ENCODE measurements at places on chromosomes 2 and 18.

DNA sequence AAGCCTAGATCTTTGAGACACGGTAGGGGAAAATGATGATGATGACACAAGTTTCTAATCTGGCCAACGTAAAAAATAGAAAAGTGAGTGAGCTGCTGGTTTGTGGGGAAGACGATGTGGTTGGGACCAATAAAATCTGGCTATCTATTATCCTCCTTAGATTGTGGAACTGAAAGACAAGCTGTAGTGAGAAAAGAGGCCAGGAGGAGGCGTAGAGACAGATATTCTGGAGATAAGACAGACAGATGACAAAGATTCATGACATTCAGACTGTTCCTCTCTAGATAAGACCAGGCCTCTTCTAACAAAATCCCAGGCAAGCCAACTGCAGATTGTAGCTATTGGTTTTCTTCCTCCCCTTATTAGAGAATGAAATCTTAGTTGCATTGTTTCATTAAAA lies 376.3 kb upstream of the UBE2E3 start:
- no peak for DNase-seq

DNA sequence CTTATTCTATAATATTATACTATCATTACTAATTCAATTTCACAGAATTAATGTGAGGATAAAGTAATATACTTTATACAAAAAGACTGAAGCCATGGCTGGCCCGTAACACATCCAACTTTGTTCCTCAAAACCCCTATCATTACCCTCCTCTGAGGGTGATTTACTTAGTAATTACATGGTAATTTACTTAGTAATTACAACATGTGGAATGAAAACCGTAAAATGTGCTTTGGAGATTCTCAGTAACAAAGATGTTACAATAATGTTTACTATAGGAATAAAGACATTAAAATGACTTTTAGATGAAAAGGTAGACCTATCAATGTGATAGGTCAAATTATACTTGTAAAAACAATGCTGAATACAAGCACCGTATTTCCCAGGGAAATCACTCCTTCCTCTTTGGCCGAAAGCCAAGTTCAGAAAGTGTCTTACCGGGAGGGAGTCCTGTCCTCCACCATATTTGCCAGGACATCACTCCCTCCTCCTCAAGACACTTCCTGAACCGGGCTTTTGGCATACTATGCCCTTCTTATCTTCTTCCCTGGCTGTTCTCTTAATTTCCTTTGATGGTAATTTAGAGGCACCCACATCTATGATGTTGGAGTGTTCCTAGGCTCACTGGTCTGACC lies 1047.8 kb downstream of the SOCS6 start:
- DNase-seq, result no peak

- no peak for DNase-seq
Observed at GRCh38 chr2:128607440-128607839, 288.8 kb upstream of the HS6ST1 start.

DNA sequence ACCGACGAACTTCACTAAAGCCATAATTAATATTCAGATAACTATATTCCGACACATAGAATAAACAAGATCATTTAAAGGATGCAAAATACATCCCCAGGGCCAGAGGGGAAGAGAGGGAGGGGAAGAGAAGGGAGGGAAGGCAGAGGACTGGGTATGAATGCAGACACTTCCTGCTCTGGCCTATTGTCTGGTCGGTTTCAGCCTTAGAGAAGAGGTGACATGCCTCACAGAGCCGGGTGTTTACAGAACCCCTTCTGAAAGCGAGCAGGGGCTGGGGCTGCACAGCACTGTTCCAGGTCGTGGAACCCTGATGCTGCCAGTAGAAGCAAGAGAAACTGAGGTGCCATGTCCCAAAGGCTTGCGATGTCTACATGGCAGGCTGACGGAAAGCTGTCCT lies 31.0 kb downstream of the CELF4 start:
- DNase-seq, result no peak

GRCh38 chr18:21747268-21747667 lies 6.7 kb downstream of the MIB1 start:
- DNase-seq, result no peak

DNA sequence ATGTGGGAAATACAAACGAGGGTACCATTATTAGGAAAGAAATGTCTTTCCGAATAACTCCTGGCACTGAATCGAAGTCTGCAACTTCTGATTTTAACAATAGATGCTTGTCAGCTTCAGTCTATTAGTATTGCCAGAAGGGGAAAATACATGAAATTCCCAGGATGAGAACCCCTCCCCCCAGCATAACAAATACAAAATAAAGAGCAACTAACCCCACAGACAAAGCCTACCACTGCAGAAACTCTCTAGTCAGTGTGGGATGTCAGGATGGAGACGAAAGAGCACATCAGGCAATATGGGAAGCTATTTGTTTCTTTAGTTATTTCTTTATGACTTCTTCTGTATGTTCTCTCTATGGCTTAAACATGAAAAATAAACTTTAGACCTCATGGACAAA lies 365.0 kb upstream of the CDH2 start:
- DNase-seq, result no peak

GRCh38 chr2:106890606-106891005 lies 4.6 kb upstream of the ST6GAL2 start:
- no peak for DNase-seq

GRCh38 chr18:57083485-57083884 lies 63.4 kb upstream of the BOD1L2 start:
- no peak for DNase-seq

GRCh38 chr18:22311301-22311700 lies 106.4 kb downstream of the CTAGE1 start:
- no peak for DNase-seq

GRCh38 chr2:158825021-158825420 lies 29.9 kb downstream of the DAPL1 start:
- no peak for DNase-seq

DNA sequence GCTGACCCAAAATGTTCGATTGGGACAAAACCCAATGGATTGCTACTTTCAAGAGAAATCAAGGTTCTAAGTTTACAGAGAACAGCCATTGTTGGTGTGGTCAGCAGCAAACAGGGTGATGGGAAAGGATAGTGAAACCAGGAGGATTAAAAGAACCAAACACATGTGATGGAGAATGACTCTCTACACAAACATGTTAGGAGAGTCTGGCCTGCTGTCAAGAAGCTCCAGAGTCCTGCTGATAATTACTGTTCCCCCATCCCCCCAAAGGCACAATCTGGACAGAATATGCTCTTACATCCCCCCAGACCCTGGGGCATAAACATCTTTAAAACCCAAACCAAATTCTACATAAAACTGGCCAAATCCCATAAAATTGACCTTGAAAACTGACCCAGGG lies 32.0 kb upstream of the ACYP2 start:
- no peak for DNase-seq

GRCh38 chr2:160666154-160667060 lies 172.8 kb upstream of the RBMS1 start:
- DNase-seq, result no peak

DNA sequence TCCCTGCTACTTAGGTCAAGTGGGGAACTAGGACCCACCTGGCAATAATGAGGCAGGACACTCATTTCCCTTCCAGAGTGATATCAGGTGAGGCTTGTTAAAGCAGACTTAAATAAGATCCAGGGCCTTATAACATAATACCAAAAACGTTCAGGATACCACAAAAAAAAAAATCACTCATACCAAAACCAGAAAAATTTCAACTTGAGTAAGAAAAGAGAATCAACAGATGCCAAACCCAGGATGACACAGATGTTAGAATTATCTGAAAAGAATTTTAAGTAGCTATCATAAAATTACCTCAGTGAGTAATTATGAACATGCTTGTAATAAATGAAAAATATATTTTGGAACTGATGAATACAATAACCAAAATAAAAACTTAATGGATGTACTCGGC lies 255.6 kb upstream of the OSR1 start:
- no peak for DNase-seq

- no peak for DNase-seq
Observed at GRCh38 chr2:165219481-165219880, 15.6 kb upstream of the SCN3A start.

DNA sequence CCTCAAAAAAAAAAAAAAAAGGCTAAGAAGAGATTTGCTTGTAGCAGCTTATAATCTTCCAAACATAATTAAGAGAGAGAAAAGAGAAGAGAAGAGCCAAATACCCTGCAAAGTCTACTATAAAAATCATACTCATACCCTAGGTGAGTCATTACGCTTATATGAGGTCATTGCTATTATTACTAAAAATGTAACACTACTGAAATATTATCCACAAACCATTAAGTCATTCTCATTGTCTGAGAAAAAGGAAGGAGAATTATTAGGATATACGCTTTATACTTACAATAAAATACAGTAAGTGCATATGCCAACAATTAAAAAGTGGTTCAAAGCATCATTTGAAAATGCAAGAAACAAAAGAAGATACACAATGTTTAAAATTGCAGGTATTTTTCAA lies 66.5 kb downstream of the COLEC12 start:
- no peak for DNase-seq

GRCh38 chr2:176768185-176768584 lies 444.4 kb upstream of the HNRNPA3 start:
- no peak for DNase-seq

DNA sequence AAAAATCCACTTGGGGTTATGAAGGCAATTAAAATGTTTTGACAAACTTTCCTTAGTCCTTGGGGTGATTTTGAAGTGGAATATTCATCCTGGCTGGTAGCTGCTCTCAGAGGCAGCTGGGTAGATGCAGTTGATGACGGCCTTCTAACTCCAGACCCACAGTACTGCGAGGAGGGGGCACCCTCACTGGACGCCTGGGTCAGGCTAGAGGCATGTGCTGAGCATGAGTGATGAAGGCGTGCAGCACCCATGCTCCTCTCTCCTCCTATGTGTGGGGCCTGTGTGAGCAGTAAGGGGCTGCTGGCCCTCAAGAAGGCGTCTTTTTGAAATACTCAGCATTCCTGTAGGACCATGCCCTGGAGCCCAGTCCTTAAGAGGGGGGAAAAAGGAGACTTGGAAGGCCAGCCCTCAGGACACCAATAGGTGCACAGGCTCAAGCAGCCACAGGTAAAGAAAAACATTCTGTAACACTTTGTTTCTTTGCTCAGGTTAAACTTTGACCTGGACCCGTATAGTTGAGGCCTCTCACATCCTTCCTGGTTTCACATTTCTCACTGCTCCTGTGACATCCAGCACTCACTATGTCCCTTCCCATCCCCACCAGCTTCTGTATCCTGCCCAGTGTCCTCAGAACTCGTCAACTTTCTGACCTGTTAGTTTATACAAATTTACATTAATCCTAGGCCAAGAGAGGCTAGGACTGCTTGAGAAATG lies 64.4 kb downstream of the CD8B2 start:
- DNase-seq, result no peak

- no peak for DNase-seq
Observed at GRCh38 chr2:58202404-58202803, 38.7 kb downstream of the FANCL start.

GRCh38 chr2:173942861-173943523 lies 22.2 kb downstream of the SP3 start:
- no peak for DNase-seq

DNA sequence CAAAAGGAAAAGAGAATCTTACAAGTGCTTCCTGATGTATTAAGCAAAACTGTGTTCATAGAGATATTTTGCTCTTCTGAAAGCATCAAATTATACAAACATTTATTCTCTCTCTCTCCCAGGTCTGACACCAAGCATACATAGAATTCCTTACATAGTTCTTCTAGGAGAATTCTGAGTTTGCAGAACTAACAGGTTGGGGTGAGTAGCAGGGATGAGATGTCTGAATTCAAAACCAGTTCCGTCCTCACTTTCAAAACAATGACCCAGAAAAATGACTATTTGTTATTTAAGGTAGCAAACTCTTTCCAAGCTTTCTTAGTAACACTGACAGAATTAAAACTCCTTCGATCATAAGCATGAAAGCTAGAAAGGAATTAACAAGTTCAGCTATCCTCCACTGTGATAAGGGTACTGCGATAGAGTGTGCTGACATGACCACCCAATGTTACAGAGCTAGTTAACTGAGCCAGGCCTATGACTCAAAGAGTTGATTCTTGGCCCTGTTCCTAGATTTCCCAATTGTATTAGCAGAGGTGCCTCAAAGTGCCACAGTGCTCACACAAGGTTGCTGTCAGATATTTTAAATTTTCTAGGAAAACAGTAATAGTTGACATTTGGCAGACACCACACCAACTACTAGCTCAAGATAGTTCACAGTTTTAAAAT lies 85.8 kb upstream of the SETBP1 start:
- DNase-seq, result no peak

Data from stimulated activated CD8-positive, alpha-beta memory T cell treated with anti-CD3 and anti-CD28 coated beads, Interleukin-7, amount 100 ng/mL, for 1 hour (primary cell).